Right hindlimb (tissue), 1 donor: ENCODE measurements at places on chromosomes 2 and 18.

DNA sequence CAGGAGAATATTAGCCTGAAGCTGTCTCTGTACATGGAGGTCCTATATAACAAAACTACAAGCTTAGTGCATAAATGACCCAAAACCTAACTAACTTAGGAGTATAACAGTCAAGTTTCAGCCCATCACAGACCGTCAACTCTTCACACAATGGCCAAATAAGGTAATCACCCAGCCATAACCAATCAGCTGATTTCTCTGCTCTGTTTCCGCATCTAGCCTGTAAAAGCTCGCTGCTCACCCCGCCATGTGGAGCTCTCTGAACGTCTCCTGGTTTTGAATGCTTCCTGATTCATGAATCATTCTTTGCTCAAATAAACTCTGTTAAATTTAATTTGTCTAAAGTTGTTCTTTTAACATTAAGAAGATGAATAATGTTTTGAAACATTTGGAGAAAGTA is 593.6 kb downstream of the TMX3 start:
- no peak for DNase-seq

- DNase-seq: no peak
Observed at GRCh38 chr2:21020031-21020667, 23.7 kb downstream of the APOB start.

GRCh38 chr2:149152469-149152953 is 114.0 kb downstream of the LYPD6B start:
- DNase-seq: no peak

- DNase-seq: no peak
Observed at GRCh38 chr2:201205515-201205849, 22.5 kb downstream of the CASP10 start.

DNA sequence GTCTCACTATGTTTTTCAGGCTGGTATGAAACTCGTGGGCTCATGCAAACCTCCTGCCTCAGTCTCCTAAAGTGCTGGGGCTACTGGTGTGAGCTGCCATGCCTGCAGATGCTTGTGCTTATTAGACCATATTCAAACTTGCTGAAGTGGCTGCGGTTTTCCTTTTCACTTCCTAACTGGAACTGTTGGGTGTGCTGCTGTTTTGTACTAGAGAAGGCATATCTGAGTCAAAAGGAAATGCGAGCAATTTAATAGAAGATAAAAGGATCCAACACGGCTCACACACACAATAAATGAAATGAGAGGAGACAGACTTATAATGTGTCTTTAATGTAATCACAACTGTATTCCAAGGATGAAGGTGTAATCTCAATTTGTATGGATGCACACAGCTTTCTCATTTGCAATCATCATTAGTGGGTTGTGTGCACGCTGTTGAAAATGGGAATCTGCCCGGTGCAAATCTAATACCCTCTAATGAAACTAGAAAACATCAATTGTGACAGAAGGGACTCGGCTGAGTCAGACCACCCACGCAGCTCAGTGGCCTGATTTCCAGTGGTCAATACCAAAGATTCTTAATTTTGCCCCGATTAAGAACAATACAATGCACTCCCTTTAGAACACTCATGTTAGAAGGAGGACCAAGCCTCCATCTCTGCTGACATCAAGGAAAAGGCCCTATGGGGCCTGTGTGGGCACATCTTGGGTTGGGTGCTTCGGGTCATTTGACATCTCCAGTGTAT is 532.7 kb downstream of the TDRD15 start:
- no peak for DNase-seq

GRCh38 chr2:28394331-28394877 is 1.7 kb downstream of the FOSL2 start:
- peak; percentile 45 for DNase-seq

- no peak for DNase-seq
Observed at GRCh38 chr2:24643051-24643450, 150.1 kb downstream of the PTRHD1 start.

DNA sequence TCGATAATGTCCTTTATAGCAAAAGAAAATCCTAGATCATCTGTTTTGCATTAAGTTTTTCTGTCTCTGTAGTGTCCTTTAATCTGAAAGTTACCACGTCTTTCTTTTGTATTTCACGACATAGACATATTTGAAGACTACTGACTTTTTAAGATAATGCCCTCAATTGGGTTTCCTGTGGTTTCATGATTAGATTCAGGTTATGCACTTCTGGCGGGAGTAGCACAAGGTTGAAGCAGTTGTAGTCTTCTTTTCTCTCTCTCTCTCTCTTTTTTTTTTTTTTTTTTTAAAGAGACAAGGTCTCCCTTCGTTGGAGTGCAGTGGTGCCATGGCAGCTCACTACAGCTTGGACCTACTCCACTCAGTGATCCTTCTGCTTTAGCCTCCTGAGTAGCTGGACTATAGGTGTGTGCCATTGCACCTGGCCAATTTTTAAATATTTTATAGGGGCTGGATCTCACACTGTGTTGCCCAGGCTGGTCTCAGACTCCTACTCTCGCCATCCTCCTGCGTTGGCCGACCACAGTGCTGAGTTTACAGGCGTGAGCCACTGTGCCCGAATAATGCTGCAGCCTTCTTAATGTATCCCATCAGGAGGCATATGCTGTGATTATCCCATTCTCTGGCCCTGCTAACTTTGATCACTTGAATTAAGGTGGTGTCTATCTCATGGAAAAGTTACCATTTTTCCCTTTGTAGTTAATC is 3.9 kb downstream of the INPP4A start:
- no peak for DNase-seq

DNA sequence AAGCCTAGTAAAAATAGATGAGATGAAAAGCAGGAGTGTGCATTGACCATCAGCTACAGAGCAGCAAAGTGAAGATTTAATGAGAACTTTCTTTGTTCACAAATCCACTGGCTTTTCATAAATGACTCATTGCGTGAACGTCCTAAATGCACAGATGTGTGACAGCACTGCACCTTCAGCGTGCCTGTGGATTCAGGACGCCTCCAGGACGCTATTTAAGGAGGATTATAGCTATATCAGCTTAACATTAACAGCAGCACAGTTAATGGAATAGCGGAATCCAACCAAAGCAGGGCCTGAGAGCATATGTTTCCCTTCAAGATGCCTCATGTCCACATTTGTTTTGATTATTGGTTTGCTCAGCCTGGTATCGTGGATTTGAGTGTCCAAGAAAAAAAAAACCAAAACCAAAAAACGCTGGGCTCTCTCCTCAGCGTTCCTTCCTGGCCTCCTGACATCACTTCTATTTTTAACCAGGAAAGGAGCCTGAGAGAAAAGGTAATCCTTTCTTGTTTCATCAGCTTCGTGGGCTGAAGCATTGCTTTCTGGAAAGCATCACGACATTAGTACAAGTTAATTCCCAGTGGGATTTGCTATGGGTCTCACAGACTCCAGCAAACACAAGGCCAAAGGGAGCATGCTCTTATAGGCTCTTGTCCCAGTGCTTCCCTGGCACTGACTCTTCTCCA is 447.0 kb upstream of the SMIM21 start:
- DNase-seq: no peak

GRCh38 chr2:144162652-144163051 is 357.3 kb downstream of the ZEB2 start:
- no peak for DNase-seq

DNA sequence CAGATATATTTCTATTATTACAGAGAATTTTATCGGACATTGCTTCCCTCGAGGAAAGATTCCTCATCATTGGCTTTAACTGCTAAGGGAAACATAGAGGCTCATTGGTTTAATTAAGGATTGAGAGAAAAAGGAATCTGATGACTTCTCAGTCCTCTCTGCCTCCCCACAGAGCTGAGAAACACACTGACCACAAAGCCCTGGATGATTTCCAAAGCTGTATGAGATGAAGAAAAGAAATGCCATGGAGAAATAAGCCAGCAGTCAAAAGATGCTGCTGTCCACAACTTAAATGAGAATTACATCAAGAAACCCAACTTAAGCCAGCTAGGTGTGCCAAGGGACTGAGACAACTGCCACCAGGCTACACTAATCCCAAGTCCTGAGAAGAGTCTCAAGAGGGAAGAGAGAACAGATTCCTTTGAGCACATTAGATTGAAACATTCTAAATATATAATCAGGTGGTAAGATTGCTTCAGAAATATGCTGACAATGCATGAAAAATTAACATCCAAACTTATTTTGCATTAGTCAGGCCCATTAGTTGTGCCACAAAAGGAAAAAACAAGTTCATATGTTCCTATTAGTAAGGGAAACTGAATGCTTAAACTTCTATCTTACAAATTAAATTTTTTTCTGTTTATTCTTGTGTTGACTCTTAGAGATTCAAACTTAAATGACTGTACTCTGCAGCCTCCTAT is 308.1 kb upstream of the CYRIA start:
- no peak for DNase-seq

- DNase-seq: no peak
Observed at GRCh38 chr18:67010919-67011318, 407.0 kb upstream of the CDH19 start.

GRCh38 chr2:66889632-66889882 is 454.6 kb downstream of the MEIS1 start:
- DNase-seq: no peak

GRCh38 chr2:132466428-132467028 is 49.9 kb downstream of the GPR39 start:
- no peak for DNase-seq

GRCh38 chr2:55786280-55786679 is 92.6 kb upstream of the PNPT1 start:
- no peak for DNase-seq

DNA sequence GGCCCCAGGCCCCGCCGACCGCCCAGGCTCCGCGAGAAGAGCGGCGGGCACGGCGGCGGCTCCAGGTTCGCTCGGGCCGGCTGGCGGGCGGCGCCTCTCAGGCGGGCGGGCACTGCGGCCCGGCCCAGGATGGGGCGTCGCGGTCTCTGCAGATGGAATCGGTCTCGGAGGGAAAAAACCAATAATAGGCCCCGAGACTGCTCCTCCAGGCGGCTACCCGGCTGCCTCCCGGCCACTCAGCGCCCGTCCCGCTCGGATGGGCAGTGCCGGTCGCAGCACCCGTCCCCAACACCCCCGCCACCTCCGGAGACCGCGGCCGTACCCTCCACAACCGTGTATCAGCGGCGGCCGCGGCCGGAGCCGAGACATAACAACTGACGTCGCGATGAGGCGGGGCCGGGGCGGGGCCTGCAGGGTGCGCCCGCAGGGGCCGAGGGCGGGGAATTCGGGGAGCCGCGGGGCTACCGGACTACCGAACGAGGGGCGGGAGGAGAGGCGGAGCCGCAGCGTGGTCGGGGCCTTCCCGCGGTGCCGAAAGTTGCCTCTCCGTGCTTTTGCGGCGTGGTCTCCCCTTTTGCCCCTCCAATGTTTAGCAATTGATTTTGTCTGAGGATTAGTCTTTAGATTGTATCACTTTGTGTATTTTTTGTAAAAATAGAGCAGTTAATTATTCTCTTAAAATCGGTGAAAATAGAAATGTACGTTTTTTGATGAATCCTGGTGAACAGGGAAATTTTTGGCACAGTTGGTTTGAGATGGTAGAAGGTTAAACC is at the start of gene RNF103:
TSS of gene RNF103 (minus strand) at position 372 of the 773 bp plus-strand sequence. CDS start 979 bp downstream, outside the sequence.
- DNase-seq: peak; percentile 97

DNA sequence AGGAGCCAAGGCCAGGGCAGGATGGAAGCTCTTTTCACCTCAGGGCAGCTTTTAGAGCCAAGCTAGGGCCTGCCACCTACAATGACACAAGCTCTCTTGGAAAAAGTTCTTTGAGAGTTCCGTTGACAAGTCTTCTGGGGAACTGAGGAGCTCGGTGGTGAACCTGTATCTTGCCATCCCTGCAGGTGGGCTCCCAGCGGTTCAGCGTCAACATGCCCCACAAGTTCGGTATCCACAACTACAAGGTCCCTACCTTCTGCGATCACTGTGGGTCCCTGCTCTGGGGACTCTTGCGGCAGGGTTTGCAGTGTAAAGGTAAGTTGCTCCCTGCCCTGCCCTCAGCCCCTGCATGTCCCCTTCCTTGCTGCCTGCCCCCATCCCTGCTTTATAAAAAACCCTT is 312.8 kb upstream of the EPAS1 start:
- no peak for DNase-seq

DNA sequence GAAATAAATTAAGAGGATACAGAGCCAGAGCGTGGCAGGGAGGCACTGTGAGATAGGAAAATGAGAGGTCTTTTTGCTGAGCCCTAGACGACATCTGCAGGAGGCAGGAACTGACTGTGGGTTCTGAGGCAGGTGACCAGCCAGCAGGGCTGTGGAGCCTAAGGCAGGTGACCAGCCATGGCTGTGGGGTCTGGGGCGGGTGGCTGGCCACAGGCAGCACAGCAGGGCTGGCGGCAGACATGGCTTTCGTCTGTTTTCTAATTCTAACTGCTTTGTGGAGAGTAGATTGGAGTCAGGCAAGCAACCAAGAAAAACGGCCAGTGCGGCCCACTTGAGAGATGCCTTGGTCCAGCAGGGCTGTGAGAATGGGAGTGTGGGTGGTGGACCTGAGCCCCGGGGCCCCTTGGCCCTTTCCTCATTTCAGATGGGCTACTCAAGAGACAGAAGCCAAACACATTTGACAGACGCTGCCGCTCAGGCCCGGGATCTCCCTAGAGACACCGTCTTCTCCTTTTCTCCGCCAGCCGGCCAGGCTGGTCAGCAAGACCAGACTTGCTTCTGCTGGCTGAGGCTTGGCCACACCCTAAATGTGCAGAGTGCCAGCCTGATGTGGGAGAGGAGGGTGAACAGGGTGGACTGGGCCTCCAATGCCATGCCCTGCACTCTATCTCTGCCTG is 19.7 kb upstream of the GNAL start:
- DNase-seq: no peak

GRCh38 chr2:130845505-130846085 is 8.9 kb downstream of the ARHGEF4 start:
- DNase-seq: no peak

DNA sequence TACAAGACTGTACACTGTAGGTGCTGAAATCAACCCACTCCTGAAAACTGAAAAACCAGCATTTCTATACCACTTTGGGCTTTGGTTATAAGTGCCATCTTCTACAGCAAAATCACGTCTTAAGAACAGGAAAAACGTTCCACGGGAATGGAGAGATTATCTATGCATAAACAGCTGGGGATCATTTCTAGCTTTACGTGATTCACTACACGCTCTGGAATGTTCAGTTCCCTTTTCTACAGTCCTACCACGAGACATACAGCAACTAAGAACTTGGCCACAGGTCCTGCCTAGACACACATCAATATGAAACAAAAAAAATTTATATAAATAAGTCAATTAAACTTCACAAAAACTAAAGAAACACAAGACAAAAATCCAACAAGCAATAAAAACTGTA is 3.6 kb downstream of the CXCR4 start:
- no peak for DNase-seq
